Renal cortex interstitium (tissue), 15 donors: ENCODE measurements at places on chromosomes 5 and 9. TPM values are rescaled to one million over a fixed set of nuclear protein-coding genes. Genes with fewer than 3 reads are reported as not detected.

Gene FGF18
- polyA plus RNA-seq: 0.42 TPM

Gene PDE6A
- polyA plus RNA-seq: 0.16 TPM

Gene PLPPR1
- polyA plus RNA-seq: 16.8 TPM

Gene SLCO6A1
- not detected for polyA plus RNA-seq

Gene LRRC26
- polyA plus RNA-seq: not detected

Gene C9orf50
- polyA plus RNA-seq: 1.4 TPM

Gene LECT2
- polyA plus RNA-seq: 2.3 TPM

Gene SPINK6
- not detected for polyA plus RNA-seq

Gene CDX1
- polyA plus RNA-seq: 0.69 TPM

Gene ABCA2
- polyA plus RNA-seq: 61.6 TPM

Gene SMIM33
- polyA plus RNA-seq: not detected

Gene IFNA4
- not detected for polyA plus RNA-seq

Gene PCDHB16
- 7.6 TPM for polyA plus RNA-seq

Gene SCGB3A2
- polyA plus RNA-seq: 0.41 TPM

Gene PCDHGB2
- 3.8 TPM for polyA plus RNA-seq

Gene CATSPER3
- 1.3 TPM for polyA plus RNA-seq

DNA sequence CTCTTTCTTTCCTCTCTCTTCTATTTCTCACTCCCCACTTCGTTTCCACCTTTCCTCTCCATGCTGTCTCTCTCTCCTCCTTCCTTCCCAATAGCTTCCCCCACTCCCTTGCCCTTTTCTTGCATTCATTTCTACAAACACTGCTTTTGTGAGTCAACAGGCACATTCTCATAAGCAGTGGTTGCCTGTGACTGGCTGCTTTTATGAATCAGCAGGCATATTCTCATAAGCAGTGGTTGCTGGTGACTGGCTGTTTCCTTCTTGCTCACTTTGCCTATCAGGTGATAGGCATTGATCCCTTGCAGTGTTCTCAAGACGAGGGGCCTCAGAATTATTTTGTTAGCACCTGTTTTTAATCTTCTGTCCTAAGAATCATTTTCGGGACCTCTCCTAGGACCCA is 116.1 kb upstream of the ACTBL2 start:
- DNase-seq: no peak

DNA sequence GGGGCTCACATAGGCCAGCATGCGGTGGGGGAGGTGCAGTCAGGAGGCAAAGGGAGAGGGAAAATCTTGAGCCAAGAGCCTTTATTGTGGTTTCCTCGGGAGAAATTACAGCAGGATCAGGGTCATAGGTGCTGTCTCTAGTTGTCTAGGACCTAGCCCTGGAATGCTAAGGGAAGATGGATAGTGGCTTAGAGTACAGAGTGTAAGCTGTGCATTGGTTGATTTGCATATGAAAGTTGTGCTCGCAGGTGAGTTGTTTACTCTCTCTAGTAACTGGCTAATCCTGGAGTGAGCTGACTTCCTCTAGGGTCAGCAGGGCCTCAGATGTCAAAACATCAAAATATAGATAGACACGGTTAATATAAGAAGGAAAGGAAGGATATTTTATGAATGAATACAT is 877.7 kb downstream of the TLE4 start:
- no peak for DNase-seq

DNA sequence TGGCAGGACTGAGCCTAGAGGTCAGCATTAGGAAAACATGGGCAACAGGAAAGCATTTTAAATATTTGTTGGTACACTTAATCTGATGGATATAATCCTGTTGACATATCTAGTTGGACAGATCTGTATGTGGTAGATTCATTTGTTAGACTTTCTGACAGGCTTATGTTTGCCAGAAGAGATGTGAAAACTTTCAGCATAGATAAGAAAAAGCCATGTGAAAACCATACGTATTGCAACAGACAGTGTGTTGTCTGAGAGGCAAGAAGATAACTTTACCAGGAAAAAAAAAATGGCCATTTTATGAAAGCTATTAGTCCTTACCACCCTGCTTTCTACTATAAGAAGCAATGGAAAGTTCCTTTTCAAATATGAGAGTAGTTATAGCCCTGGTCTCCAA is 1902.2 kb upstream of the C9orf72 start:
- no peak for DNase-seq

- no peak for DNase-seq
Observed at GRCh38 chr9:26727471-26727870, 165.1 kb downstream of the CAAP1 start.

- DNase-seq: no peak
Observed at GRCh38 chr5:170636801-170637477, 133.1 kb downstream of the KCNIP1 start.

DNA sequence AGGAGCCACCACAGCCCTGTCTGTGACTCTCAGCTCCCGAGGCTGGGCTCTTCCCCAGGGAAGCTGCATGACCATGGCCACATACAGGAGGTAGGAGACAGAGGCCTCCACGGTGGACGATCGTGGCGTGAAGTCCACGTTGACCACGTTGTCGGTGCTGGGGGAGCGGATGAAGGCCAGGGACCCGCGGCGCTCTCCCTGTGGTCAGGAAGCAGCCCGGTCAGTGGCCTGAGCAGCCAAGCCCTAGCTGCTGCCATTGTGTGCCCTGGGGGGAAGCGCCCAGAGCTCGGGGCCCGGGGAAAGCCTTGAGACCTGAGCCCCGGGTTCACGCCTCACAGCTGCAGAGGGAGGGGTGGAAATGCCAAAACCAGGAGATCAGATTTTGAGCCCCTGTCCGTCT is 34.3 kb downstream of the EXOC3 start:
- no peak for DNase-seq

- DNase-seq: no peak
Observed at GRCh38 chr9:22143799-22144625, 134.9 kb upstream of the CDKN2B start.

DNA sequence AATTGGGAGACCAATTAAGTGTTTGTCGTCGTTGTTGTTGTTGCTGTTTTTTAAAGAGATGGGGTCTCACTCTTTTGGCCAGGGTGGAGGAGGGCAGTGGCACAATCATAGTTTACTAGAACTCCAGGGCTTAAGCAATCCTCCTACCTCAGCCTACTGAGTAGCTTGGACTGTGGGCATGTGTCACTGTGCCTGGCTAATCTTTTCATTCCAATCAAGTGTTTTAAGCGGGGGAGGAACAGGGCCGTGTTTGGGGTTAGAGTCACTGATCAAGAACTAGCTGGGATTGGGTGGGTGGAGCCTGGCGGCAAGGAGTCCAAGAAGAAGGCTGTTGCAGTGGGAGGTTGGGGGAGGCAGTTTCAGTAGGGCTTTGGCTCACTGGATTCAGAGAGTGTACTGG is 13.8 kb downstream of the SNX30 start:
- DNase-seq: no peak

GRCh38 chr9:113514748-113515147 is 51.2 kb downstream of the RGS3 start:
- DNase-seq: no peak

GRCh38 chr5:32600054-32600622 is 14.8 kb downstream of the SUB1 start:
- DNase-seq: no peak

DNA sequence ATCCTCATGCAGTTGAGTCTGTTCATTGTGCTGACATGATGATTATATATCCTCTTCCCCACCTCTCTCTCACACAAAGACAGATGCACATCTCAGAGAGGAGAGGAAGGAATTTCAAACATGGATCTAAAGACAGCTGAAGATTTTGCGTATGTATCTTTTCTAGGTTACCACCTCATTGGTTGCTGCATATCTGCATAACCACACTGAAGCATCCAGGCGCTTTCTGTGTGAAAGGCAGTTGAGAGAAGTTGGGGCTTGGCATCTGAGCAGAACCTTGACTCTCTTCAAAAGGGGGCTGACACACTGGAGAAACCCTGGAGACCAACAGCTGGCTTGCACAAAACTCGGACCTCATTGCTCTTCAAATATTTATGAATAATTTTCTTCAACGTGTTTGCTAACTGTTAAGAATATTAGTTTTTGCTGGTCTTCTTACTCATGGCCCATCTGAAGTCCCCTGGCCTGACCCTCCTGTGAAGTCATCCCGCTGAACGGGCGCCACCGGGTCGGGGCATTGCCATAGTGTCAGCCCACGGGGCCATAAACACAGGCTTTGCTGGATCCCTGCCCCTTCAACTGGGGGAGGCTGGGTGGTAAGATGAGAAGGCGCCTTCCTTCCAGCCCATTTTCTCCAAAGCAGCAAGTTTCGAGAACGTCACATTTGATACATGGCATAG is 593.2 kb upstream of the CLINT1 start:
- no peak for DNase-seq

DNA sequence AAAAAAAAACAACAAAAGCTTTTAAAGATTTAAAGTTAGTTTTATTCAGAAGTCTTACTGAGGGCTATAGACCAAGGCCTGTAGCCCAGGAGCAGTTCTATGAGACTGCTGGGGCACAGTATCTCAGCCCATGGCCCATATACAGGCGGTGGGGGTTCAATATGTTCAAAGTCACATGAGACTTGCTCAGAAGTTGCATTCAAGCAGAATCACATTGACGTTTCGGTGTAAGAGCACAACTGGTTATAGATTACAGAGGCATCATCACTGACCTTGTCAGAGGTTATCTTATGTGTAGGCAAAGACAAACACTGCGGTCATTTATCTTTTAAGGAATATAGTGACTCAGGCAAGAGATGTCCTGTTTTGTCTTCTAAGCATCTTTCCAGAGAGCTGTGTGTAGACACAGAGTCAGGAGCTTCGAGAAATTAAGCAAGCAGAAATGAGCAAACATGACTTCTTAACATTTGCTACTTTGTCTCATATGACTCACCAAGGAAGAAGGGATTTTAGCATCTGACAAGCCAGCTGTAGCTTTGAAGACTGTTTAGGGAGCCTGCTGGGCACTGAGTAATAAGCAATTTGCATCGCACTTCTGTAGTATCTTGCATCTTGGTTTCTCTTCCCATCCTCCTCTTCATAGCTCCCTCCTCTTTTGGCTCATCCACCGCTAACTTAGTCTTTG is 12.9 kb upstream of the F2RL1 start:
- DNase-seq: no peak

DNA sequence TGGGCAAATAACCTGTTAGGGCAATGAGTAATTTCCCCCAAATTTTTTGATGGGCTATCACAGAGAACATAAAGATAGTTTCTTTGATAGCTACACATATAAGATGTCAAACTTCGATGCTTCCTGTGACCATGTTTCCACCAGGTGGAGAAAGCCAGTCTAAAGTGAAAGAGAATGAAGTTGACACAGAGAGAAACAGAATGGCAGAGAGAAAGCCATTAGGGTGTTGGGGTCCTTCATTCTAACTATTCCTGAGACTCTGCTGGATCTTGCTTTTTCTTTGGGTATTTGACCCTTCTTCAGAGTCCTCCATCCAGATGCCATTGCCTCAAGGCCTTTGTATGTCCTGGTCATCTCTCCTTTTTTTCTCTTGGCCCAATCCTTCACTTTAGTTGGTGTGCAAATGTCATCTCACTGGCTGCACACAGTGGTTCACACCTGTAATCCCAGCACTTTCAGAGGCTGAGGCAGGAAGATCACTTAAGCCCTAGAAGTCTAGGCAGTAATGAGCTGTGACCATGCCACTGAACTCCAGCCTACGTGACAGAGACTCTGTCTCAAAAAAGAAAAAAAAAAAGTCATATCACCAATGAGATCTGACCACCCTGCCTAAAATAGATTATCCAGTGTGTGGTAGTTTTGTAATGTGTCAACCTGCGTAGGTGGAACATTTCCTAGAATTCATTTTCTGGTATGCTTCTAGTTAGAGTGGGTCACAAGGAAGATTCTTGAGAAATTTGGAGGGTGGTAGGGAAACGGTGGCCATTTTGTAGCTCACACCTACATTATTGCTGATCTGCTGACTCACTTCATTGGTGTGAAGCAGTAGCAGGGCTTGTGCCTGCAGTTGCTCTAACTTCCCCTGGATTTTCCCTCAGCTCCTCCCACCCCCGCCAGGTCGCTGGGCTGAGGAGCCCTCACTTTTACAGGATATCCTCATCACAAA is 20.8 kb upstream of the KIF2A start:
- no peak for DNase-seq

DNA sequence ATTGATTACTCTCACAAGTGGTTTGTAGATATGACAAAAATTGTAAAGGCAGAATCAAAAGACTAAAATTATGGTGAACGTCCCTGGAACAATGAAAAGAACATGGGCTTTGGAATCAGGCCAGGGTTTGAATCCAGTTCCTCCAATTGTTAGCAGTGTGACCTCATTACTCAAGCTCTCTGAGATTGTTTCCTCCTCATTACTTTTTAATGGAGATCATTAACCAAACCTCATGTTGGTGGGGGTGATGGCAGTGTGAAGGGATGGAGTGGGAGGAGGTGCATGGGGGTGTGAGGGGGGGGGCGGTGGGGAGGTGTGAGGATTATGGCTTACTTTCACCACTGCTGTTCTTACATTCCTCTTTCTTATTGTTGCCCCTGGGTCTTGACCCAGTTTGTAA is 44.1 kb upstream of the FOXE1 start:
- DNase-seq: no peak

- no peak for DNase-seq
Observed at GRCh38 chr5:149724130-149724840, 5.8 kb upstream of the PPARGC1B start.

GRCh38 chr5:14834584-14835550 is 36.7 kb downstream of the ANKH start:
- no peak for DNase-seq

GRCh38 chr5:92861531-92862285 is 719.3 kb downstream of the NR2F1-AS1 start:
- DNase-seq: no peak

- no peak for DNase-seq
Observed at GRCh38 chr5:76831110-76831452, 12.3 kb downstream of the F2RL1 start.
